ENCODE measurements at places on chromosomes 13 and 19. TPM values are rescaled to one million over a fixed set of nuclear protein-coding genes. Genes with fewer than 3 reads are reported as not detected.

LIM2 gene
- polyA plus RNA-seq: 0.24 TPM

ZNF714 gene
- 10.2 TPM for polyA plus RNA-seq

BRD4 gene
- 20.5 TPM for polyA plus RNA-seq

MAMSTR gene
- 0.45 TPM for polyA plus RNA-seq

MISP3 gene
- polyA plus RNA-seq: 0.16 TPM

NLRP11 gene
- 0.20 TPM for polyA plus RNA-seq

SHISA2 gene
- polyA plus RNA-seq: not detected

ARL11 gene
- polyA plus RNA-seq: 7.7 TPM

ZNF493 gene
- 14.2 TPM for polyA plus RNA-seq

Data from IgD-negative memory B cell (primary cell).